ENCODE measurements at places on chromosomes 2 and 18.
A peak's percentile ranks its signal among the peaks of the same experiment; 100 is the strongest.

GRCh38 chr2:238449909-238450417, 23.2 kb downstream of the ASB1 start:
- DNase-seq, result no peak

GRCh38 chr2:166167449-166167848, 39.6 kb upstream of the SCN1A start:
- no peak for DNase-seq

- no peak for DNase-seq
Measured at GRCh38 chr2:114684403-114684802, 242.0 kb downstream of the DPP10 start.

- DNase-seq, result no peak
Measured at GRCh38 chr18:79216176-79216575, 147.0 kb downstream of the ATP9B start.

- no peak for DNase-seq
Measured at GRCh38 chr2:162475661-162476060, 131.7 kb downstream of the GCA start.

DNA sequence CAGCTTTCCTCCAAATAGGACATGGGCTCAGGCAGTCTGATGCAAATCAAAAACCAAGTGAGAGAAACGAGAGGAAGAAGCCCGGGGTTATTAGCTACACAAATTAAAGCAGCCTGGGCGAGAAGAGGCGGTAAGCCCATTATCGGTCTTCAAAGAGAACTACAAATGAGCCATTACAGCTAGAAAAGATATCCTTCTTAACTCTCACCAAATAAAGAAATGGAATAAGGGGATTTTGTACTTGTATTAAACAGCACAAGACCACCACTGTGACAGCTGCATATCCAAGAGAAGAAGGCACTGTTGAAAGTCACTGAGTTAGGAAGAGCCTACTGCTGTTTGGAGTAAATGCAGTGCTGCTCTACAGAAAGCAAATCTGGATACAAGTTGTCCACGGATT, 32.6 kb downstream of the STAT1 start:
- DNase-seq, result no peak

DNA sequence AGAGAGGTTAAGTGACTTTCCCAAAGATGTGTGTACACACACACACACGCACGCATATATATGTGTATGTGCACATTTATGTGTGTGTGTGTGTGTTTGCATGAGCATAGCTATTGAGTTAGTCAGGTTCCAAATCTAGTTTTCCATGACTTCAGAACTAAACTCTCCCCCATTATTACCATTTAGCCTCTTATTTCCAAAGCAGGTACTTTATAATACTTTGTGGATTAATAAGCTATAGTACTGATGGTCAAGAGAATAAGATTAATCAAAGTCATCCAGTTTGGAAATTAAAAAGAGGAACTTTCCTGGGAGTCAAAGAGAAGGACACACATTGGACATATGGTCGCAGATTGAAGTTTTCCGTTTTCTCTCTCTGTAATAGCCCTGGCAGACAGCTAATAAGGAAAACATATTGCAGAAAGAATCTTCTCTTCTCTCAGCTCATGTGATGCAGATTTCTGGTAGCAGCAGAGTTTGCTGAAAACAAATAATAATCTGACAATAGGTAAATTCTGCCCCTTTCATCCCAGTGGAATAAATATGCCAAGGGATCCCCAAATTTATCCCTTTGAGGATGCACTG, 410.9 kb upstream of the TCF4 start:
- DNase-seq, result no peak

- DNase-seq, result no peak
Measured at GRCh38 chr2:134690629-134691215, 28.1 kb downstream of the TMEM163 start.

DNA sequence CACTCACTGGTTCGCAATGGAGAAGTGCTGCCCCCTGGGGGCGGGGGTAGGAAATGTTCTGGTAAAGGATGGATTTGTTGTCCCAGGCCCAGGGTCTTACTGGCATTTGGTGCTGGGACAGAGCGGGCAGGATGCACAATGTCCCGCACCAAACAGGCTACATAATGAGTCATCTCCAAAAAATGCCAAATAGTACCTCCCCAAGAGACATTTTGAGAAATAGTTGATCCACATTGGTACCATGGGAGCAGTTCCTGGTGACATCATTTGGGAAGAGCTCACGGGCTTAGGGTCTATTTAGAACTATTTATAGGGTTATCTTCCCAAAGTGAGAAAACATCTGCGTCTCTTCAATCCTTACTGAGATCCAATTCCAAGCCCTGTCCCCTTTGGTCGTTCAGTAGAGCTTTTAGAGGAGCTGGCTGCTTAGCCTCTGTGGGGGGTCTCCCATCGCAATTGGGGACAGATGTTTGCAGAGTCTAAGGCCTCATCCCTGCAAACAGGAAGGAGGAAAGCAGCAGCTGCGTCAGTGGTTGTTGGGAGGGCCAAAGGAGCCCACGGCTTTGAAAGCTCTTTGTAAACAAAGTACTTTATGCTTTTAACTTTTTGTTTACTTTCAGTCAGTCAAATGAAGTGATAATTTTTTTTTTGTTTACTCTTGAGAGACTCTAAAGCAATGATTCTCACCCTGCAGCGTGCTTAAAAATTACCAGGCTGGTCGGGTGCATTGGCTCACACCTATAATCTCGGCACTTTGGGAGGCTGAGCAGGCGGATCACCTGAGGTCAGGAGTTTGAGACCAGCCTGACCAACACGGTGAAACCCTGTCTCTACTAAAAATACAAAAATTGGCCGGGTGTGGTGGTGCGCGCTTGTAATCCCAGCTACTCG, 49.3 kb downstream of the GREB1 start:
- DNase-seq, result peak; percentile 38

- DNase-seq, result no peak
Measured at GRCh38 chr2:230913406-230914143, 11.5 kb downstream of the GPR55 start.

- DNase-seq, result no peak
Measured at GRCh38 chr18:65822826-65823225, 72.0 kb downstream of the CDH7 start.

DNA sequence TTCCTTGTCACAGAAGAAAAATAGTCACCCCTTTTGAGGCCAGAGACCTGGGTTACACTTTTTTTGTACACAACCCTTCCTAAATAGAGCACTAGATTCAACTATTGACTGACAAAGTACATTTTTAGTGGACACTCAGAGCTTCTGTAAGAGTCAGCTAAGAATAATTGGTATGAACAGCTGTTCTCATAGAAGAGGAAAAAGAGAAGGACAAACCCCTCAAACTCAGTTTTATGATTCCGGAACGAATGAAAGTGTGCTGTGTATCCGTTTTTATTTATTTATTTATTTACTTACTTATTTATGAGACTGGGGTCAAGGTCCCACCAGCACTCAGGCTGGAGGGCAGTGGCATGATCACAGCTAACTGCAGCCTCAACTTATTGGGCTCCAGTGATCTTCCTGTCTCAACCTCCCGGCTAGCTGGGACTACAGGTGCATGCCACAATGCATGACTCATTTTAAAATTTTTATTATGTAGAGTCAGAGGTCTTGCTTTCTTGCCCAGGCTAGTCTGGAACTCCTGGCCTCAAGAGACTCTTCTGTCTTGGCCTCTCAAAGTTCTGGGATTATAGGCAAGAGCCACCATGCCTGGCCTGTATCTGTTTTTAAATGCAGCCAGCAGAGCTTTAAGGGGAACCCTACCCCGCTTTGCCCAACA, 36.0 kb upstream of the FZD5 start:
- DNase-seq, result no peak

GRCh38 chr2:215262741-215263362, 49.0 kb upstream of the ATIC start:
- DNase-seq, result no peak

- no peak for DNase-seq
Measured at GRCh38 chr2:29922605-29923004, 1.2 kb upstream of the ALK start.

GRCh38 chr2:198327526-198327925, 523.1 kb downstream of the PLCL1 start:
- DNase-seq, result no peak

DNA sequence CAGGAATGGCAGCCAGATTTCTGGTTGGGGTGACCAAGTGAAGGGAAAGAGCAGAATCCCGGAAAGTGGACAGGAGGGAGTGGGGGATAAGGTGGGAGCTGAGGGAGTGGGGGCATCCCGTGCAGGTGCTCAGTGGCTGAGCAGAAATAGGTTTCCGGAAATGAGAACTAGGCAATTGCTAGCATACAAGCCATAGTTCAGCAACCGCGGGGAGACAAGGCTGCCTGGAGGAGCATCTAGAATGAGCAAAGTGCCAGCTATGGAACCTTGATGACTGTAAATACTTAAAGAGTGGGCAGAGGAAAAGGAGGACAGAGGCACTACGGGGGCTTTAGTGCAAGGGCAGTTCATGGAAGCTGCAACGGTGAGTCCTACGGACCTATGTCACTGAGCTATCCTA, 220.2 kb downstream of the BCL11A start:
- no peak for DNase-seq

DNA sequence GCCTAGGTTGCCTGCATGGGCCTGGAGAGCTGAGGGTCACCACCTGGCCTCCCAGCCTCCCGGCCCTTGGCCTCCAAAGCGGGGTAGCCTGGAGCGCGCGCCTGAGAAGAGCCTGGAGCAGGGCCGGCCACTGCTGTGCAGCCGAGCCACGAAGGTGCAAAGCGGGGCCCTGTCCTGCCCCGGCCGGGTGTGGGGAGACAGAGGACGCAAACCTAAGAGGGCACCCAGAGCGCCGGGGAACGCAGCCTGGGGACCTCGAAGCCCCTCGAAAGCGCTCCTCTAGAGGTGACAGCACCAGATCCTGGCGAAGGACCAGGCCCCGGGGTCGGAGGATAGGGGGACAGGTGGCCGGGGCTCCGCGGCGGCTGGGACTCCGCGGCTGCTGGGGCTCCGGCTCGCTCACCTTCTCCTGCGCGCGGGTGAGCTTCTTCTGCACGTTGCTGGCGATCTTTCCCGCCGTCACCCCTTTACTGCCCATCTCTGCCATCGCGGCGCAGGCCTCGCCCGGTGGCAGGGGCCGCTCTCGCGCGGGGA, 430 bp downstream of the BIN1 start:
- no peak for DNase-seq

DNA sequence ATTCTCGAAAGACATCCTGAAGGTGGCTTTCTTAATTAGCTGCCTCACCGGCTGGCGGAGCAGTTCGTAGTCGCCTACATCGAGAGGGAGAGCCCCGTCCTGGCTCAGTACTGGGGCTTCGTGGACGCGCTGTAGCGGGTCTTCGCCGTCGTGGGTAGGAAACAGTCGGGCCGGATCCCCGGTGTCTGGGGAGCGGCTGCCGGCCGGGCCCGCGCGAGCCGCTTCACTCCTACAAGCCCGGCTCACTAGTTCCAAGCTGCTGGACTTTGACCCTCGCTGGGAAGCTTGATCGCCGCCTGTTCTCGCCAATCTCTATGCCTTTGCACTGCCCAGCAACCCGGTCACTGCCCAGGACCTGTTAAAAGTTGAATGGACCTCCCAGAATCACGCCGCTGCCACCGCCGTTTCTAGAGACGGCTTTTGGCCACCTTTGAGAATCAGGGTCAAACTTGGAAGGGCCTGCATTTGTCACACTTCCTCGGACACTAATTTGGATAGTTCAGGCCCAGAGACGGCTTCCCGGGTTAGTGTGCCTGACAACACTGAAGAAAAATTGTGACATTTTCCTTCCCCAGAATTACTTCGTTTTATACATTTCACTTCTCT, 41.4 kb upstream of the AKAIN1 start:
- DNase-seq, result no peak

DNA sequence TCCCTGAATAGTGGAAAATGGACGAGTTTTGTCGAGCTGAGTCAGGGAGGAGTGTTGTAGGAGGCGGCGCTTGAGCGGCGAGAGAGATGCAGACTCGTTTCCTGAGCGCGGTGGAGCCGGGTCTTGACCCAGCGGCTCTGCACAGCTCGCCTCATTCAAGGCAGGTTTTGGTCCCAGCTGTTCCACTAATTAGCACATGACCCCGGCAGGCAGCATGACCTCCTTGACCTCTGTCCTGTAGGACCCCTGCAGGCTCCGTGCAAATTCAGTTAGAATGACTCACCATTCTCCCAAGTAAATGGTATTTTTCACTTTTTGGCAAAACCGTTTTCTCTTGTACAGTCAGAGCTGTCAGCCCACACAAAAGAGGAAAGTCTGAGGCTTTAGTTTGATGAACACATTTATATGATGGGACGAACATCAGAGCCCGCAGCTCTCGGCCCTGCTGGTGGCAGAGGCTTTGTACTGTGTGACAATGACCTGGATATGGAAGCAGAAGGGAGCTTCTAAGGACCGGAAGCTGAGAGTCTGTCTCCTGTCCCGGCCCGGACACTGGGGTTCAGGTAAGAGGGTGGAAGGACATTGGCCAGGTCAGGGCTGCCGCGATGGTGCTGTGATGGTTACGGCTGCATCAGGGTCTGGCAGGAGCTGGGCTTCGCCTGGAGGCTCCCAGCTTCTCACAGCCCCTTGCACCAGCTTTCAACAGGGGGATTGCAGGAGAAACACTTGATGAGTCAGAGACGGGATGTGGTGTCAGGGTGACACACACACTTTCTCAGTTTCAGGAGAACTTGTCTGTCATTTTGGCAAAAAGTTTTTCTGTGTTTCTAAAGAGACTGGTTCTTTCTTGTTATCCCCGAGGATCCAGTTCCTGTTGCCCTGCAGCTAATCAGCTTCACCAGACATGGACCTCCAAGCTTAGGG, 29.9 kb upstream of the ALKAL2 start:
- DNase-seq, result no peak

- no peak for DNase-seq
Measured at GRCh38 chr18:77123320-77124231, 9.0 kb downstream of the MBP start.
